ENCODE measurements at places on chromosomes 3 and 15.

- DNase-seq = no peak
Observed at GRCh38 chr15:68470976-68471375, 39.0 kb upstream of the ITGA11 start.

GRCh38 chr15:48493084-48493762 lies 152.3 kb downstream of the FBN1 start:
- DNase-seq = peak; percentile 94

DNA sequence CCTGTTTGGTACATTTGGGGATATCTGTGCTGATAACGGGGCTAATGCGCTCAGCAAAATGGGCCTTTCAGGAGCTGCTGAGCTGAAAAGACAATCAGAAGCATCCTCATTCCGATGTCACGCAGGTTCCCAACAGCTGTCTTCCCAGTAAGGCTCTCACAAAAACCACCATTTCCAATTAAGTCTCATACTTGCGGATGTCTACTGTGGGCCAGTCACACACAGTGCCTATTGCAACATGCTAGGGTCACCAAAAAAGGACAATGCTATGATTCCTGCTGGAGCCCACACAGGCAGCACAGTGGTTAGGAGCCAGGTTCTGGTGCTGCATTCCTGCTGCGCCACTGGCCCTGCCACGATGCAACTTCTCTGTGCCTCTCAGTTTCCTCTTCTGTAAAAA lies 16.4 kb upstream of the LDHAL6B start:
- DNase-seq = no peak

DNA sequence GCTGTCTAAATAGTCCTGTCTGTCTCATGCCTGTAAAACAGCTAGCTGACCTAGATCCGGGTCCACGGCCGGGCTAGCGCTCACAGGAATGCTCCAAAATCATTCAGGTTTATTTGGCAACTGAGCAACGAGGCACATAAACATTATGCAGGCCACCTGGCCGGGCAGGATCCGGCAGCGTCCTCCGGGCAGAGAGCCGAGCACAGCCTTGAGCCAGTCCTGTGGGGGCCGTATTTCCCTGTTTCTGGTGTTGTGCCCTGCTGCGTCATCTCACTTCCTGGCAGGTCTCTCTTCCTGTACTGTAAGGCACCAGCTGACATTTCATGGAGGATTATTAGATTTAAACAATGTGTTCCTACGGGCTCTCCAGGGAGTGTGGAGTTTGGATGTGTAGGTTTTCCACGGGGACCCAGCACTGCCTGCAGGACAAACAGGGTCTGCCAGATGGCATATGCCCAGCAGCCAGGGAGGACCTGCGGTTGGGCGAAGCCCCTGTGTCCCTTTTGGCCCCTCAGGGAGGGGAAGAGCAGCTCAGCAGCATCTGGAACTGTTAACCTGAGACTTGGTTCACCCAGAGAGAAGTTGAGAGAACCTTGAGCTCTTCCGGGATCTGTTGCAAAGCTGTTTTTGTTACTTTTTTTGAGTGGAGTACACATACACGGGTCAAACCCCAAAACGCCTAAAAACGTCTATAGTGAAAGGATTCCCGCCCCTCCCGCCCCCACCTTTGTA lies 16.6 kb upstream of the LRRK1 start:
- no peak for DNase-seq

DNA sequence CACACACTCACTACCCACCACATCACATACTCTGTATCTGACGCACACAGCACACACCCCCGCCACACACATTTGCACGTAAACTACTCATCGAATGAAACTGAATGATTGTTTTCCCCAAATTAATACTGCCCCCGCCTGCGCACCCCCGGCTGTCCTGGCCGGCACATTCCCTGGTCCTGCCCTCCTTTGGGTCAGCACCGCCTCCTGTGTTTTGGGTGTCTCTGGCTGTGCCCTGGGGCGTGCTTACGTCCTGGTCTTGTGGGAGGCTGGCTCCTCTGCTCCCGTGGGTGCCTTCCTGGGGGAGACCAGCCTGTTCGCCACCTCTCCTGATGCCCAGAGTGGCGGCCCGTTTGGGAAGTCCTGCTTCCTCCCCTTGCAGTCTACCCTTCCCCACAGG lies 30.2 kb downstream of the APBA2 start:
- DNase-seq = no peak

- no peak for DNase-seq
Observed at GRCh38 chr3:32184187-32184730, 54.2 kb upstream of the CMTM8 start.

GRCh38 chr3:194487289-194488054 lies 670 bp upstream of the ATP13A3 start:
- DNase-seq = no peak

DNA sequence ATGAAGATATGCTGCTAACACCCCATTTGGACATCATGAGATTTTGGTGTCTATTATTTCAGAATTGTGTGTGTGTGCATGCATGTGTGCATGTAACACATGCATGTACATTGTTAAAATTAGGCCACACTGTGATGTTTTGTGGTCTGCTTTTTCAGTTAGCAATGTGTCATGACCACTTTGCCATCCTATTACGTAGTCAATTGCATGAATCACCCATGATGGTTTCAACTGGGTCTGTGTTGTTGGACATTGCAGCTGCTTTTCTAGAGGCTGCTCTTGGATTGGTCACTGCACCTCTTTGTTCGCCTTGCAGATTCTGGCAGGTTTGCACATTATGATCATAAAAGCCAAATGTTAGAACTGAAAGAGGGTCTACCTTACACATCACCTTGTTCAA lies 101.0 kb upstream of the THBS1 start:
- DNase-seq = no peak

GRCh38 chr3:46733026-46733800 lies 15.5 kb upstream of the PRSS50 start:
- DNase-seq = no peak

GRCh38 chr3:98246142-98246541 lies 17.9 kb upstream of the OR5H6 start:
- no peak for DNase-seq

- no peak for DNase-seq
Observed at GRCh38 chr3:74089814-74090213, 465.1 kb upstream of the PDZRN3 start.

DNA sequence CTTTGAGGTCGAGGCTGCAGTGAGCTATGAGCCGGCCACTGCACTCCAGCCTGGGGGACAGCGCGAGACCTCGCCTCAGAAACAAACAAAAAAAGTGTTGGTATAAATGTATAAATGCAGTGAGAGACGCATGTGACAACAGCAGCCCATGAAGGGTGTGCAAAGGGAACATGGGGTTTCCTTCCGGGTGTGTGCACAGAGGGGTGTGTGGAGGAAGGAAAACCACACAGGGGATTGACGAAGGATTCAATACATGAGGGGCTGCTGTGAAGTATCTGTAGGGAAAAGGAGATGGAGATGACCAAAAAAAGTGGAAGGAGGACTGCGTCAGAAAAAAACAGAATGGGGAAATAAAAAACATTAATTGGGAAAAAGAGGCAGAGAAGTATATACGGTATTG lies 1.1 kb downstream of the MTFMT start:
- DNase-seq = no peak

DNA sequence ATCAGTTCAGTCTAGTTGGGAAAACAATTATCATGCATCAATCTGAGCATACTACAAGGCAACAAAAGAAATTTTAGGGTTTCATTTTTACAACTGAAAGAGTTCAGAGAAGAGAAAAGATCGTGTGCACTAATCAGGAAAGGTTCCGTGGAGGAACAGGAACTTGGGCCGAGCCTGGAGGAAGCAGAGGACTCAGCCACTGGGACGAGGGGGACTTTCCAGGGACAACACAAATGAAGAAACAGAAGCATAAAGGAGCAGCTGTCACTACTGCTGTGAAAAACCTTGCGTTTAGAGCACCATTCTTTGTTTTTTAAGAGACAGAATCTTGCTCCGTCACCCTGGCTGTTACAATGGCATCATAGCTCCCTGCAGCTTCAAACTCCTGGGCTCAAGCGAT lies 60.5 kb downstream of the MYO1E start:
- DNase-seq = no peak

DNA sequence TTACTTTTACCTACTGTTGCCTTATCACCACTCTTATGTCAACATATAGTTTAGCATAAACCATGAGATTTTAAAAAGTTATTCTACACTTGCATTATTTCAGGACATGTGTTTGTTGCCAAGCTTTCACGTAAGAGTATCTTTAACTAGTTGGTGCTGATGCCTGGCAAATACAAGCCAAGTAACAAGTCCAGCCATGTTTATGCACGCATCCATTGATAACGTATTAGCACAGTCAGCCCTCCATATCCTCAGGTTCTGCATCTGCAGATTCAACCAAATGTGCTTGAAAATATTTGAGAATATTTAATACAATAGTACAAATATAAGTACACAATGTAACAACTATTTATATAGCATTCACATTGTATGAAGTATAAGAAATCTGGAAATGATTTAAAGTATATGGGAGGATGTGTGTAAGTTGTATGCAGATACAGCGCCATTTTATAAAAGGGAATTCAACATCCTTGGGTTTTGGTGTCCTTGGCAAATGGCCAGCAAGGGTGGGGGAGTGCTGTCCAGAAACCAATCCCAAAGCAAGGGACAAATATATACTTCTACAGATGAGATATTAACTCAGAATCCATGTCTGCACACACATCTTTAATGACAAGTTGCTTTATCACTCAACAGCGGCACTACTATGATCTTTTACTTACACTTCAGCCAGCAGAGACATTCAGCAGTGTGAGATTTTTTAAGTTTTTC lies 8.7 kb upstream of the SETD5 start:
- DNase-seq = no peak

GRCh38 chr15:72515591-72516389 lies 41.7 kb downstream of the ARIH1 start:
- DNase-seq = no peak

DNA sequence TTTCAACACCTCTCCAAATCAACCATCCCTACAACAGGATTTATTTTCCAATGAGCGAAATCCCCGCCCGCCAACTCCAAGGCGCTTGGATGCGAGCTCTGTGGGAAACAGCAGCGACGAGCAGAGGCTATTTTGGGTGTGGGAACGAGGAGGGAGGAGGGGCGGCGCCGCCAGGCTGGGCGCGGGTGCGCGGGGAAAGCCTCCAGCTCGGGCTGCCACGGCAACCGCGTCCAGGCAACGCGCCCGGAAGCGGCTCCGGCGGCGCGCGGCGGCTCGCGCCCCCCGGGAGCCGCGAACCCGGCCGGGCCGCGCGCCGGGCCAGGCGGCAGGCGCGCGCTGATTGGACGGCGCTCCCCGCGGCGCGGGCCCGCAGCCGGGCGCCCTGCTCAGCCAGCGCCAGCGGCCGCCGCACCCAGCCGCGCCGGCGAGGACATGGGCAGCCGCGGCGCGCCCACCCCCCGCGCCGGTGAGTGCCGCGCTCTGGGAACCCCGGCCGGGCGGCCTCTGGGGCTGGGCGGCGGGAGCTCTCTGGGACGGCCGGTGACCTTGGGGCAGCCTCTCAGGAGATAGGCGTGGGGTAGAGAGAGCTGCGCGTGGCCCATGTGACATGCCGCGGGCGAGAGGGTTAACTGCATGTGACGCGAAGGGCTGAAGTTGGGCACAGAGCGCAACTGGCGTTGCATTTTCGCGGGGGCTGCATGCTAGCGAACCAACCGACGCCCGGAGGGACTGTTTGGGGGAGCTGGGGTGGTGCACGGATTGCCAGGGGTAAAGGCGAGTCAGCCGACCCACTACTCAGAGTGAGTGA lies at the start of gene FAM81A:
FAM81A (plus strand) TSS at position 370 of the 808 bp plus-strand sequence. CDS start 20,441 bp downstream, outside the sequence.
- DNase-seq = peak; percentile 19

DNA sequence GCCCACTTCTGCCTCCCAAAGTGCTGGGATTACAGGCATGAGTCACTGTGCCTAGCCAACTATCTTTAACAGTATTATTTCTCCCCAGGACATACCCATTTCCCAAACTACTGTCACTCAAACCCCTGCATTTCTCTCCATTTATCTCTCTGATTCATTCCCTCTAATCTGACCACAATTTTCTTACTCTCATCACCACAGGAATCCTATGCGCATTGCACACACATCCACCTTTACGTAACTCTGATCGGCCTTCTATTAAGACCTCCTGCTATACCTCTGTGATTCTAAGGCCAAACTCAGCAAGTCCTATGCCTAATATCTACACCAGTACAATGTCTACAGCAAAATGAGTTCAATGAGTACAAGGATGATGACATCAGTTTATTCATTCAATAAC lies 235.0 kb downstream of the ULK4 start:
- no peak for DNase-seq

DNA sequence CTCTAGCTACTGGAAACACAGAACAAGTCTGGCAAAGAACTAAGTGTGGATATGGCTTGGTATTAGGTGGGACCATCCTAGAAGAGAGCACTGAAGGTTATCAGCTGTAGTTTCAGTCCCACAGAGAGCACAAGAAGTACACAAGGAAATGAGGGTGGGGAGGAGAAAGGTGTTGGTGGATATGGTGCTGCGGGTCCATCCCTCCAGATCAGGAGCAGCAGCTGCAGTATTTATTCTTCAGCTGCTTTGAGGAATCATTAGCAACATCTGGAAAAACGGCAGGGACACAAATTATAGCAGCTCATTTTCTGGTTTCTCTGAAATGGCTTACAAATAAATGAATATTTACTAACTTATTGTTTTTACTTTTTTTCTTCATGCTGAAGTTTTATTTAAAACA lies 29.0 kb downstream of the CD80 start:
- no peak for DNase-seq

DNA sequence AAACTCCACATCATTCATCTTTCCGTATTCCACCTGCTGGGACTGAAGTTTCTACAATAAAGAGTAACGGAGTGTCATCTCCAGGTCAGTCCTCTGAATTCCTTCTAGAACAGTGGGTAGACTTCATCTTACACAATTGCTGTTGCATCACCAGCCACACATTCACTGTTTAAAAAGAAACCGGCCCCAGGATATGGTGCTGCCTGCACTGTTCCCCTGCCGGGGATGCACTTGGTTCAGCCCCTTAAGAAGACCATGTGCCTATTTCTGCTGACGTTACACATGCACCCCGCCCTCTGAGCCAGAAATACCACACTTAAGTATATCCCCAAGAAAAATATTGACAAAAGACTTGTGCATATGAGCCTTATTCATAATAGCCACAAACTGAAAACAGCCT lies 233.4 kb downstream of the FEZF2 start:
- DNase-seq = no peak

DNA sequence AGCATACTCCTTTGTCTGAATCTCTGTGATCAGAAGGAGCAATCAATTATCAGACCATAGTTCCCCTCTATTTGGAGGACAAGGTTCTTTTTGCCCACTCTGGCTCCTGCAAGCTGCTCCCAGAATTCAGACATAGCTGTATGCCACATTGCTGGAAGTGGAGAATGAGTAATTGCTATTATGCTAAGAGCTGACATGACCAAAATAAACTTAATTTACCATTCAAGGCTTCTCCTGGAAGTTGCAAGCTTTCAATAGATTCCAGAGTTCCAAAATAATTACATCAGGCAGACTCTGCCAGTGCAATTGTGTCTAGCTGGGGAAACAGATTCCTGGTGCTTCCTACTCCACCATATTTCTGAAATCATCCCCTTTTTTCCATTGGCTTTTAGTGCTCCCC lies 7.6 kb upstream of the DRD3 start:
- no peak for DNase-seq

Measured in HS-5 (cell line).